ENCODE measurements at places on chromosomes 7 and 10.

DNA sequence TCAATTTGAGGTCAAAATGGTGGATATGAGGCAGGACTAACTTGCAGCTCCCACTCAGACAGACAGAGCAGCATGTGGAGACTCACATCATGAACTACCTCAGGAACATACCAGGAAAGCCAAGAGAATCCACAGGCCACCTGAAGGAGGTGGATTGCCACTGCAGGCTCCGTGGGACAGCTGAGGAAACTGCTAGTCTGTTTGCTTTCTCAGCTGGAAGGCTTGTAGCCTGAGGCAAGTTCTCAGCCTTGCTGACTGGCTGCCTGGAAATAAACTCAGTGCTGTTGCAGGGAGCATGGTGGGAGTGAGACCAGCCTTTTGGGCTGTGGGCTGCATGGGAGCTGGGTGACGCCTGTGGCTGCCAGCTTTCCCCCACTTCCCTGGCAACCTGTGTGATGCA is 202.9 kb downstream of the ZNF248 start:
- no peak for DNase-seq

GRCh38 chr7:129968592-129969383 is 16.0 kb upstream of the UBE2H start:
- DNase-seq, result no peak

- no peak for DNase-seq
Observed at GRCh38 chr10:78207776-78208175, 174.1 kb downstream of the RPS24 start.

- DNase-seq, result no peak
Observed at GRCh38 chr7:93378131-93378760, 146.1 kb downstream of the VPS50 start.

- no peak for DNase-seq
Observed at GRCh38 chr10:98268694-98269431, 869 bp upstream of the LOXL4 start.

DNA sequence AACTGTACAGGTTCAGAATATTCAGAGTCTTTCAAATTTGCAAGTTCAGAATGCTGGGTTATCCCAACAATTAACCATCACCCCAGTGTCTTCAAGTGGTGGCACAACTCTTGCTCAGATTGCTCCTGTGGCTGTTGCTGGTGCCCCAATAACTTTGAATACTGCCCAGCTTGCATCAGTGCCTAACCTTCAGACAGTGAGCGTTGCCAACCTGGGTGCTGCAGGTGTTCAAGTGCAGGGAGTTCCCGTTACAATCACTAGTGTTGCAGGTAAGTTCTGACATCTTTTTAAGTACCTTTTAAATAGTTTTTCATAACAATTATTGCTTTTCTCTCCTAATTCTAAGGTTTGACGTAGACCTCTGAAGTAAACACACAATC is 2.7 kb downstream of the SP4 start:
- no peak for DNase-seq

GRCh38 chr7:114708646-114709045 is 213.2 kb upstream of the MDFIC start:
- no peak for DNase-seq

DNA sequence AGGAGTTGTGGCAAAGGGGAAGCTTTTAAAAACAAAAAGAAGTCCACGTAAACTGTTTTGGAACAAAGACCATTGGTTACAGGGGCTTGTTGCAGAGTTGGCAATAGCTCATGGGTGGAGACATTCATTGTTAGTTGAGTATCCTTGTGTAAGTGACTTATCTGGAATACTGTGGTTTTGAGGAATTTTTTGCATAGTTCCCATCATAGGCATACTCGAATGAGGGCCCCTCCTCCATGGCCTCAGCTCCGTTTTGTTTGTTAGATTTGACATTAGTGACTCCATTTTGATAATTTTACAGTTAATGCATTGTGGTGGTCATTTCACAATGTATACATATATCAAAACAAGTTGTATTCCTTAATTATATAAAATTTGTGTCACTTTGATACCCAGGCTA is 12.8 kb upstream of the SMKR1 start:
- no peak for DNase-seq

DNA sequence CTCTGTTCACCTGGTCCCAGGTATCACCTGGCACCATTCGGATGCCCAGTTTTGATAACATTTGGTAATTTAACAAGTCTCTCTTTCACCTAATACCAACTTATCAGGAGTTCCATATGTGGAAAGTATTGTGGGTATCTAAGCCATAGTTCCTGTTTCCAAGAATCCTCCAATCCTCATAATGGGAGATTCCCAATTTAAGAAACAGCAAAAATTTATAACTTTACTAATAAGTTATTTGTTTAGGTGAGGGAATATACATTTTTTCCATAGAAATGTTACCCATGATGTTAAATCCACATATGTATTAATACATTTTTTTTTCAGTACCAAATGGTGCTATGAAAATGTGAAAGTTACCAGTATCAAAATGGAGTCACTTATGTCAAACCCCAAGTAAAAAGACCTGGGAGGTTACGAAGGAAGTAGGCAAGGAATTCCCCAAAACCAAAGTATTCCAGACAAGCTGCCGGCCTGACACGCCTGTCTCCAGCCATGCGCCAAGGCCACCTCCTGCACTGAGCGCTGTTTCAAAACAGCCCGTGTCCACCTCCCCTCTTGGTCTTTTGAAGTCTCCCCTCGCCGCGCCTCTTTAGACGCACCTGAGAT is 44.8 kb downstream of the PRKCQ start:
- DNase-seq, result no peak
